HCT116 (cell line): ENCODE measurements at places on chromosomes 6 and 20. TPM values are rescaled to one million over a fixed set of nuclear protein-coding genes. Genes with fewer than 3 reads are reported as not detected.

OR2B6 gene
- total RNA-seq: 0.25 TPM

RBL1 gene
- 16.9 TPM for total RNA-seq

C6orf58 gene
- total RNA-seq: 0.20 TPM

SLC22A16 gene
- not detected for total RNA-seq

OXT gene
- not detected for total RNA-seq

NR2E1 gene
- not detected for total RNA-seq

MED20 gene
- total RNA-seq: 26.4 TPM

MYLK4 gene
- total RNA-seq: 0.27 TPM

HDDC2 gene
- total RNA-seq: 95.6 TPM

POPDC3 gene
- 10.1 TPM for total RNA-seq

METTL24 gene
- total RNA-seq: not detected

AIF1 gene
- total RNA-seq: not detected

TGM3 gene
- not detected for total RNA-seq

ADGB gene
- not detected for total RNA-seq

ZNF391 gene
- total RNA-seq: 1.1 TPM
